Breast epithelium (tissue), 4 donors: ENCODE measurements at places on chromosomes 2 and 18.

- H3K27me3 ChIP-seq, result no peaks in the 10 kb centered on the region
- no peaks in the 10 kb centered on the region for H3K36me3 ChIP-seq
- H3K27ac ChIP-seq, result peak overlapping the region; percentile 84
Measured at GRCh38 chr18:47175283-47175897, 774 bp downstream of the IER3IP1 start.

GRCh38 chr2:27241761-27242613, 20.9 kb downstream of the SLC30A3 start:
- no peak overlapping the region for H3K27ac ChIP-seq
- H3K4me1 ChIP-seq, result no peaks in the 10 kb centered on the region
- H3K4me3 ChIP-seq, result no peak overlapping the region
- peaks cover 20% of the 10 kb centered on the region for H3K36me3 ChIP-seq
- H3K27me3 ChIP-seq, result no peaks in the 10 kb centered on the region

- H3K36me3 ChIP-seq, result no peaks in the 10 kb centered on the region
- H3K4me3 ChIP-seq, result no peak overlapping the region
- no peaks in the 10 kb centered on the region for H3K4me1 ChIP-seq
- DNase-seq, result no peak
- H3K27ac ChIP-seq, result no peak overlapping the region
- H3K27me3 ChIP-seq, result no peaks in the 10 kb centered on the region
Measured at GRCh38 chr18:55506074-55506473, 81.9 kb downstream of the TCF4 start.

GRCh38 chr18:12005538-12006487, 24.5 kb downstream of the IMPA2 start:
- H3K4me3 ChIP-seq, result no peak overlapping the region
- H3K27ac ChIP-seq, result no peak overlapping the region

GRCh38 chr2:26530240-26530540, 52.3 kb upstream of the OTOF start:
- H3K27me3 ChIP-seq, result peaks cover 3% of the 10 kb centered on the region
- no peak for DNase-seq
- no peaks in the 10 kb centered on the region for H3K4me1 ChIP-seq
- no peak overlapping the region for H3K4me3 ChIP-seq
- H3K36me3 ChIP-seq, result no peaks in the 10 kb centered on the region

DNA sequence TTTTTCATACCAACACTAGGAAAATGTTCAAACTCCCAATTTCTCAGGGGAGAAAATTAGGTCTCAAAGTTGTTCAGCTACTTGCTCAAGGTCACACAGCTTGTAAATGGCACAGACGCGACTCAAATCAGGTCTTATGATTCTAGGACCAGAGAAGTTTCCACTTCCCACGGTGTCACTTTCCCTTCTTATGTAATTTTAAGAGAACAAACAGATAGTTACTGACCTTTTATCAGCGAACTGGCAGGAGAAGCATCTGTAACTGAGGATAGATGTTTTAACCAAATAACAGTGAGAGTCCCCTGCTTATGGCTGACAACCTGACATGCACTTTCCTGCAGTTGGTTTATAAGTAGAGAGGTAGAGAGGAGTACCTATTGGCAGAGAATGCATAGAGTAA, 2.1 kb upstream of the KCNJ3 start:
- no peak overlapping the region for H3K4me3 ChIP-seq
- no peak overlapping the region for H3K27ac ChIP-seq
- DNase-seq, result no peak
- H3K27me3 ChIP-seq, result peaks cover 27% of the 10 kb centered on the region

DNA sequence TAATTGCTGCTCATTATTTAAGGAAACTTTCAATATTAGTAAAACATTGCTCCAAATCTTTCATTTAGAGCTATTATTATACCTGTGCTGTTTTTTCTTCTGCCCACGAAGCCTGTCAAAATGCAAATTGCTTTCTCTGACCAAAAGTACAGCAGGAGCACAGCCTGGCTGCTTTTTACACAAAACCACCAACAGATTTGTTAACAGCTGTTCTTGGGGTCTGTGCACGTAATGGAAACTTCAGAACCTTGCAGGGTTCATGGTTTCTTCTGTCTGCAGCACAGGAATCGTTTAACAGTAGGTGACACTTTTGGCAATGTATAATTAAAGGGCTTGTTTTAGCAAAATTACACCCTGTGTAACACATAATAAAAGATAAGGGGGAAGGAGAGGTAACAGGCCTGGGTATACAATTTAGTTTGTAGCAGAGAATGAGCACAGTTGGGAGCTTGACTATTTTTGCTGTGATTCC, 447.3 kb downstream of the KCNJ3 start:
- no peak overlapping the region for H3K4me3 ChIP-seq
- DNase-seq, result no peak
- H3K27me3 ChIP-seq, result no peaks in the 10 kb centered on the region
- no peaks in the 10 kb centered on the region for H3K4me1 ChIP-seq

- no peaks in the 10 kb centered on the region for H3K4me1 ChIP-seq
- H3K27me3 ChIP-seq, result no peaks in the 10 kb centered on the region
- no peaks in the 10 kb centered on the region for H3K36me3 ChIP-seq
- H3K4me3 ChIP-seq, result no peak overlapping the region
- no peak overlapping the region for H3K27ac ChIP-seq
Measured at GRCh38 chr2:204313256-204313655, 232.0 kb upstream of the PARD3B start.

DNA sequence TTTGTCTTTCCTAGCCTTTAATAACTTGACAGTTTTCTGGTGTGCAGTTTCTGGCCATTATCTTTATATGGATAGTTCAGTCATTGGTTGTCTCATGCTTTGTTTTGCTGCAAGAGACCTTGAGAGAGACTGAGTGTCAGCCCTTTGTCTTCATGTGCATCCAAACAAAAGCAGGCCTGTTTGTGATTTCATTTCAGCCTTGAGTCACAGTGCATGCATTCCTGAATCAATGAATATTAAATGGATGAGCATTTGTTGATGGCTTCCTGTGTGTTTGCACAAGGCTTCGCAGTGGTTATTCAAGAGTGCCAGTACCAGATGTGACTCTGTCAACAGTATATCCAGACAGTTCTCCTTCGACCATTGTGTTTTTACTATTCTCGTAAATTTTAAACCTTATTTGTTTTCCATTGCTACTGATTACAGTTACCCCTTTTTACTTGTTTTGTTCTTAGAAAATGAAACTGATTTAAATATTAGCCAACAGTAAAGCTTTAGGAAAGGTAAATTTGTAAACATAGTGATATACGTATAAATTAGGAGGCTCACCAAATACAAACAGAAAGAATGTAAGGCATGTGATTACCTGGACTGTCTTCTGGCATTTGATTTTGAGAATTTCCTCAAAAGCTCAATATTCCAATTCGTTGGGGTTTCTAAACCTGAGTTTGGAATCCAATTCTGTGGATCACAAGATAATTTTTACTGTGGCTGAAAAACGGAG, 319.8 kb downstream of the CTNNA2 start:
- H3K4me3 ChIP-seq, result no peak overlapping the region
- H3K4me1 ChIP-seq, result no peaks in the 10 kb centered on the region
- no peaks in the 10 kb centered on the region for H3K27me3 ChIP-seq
- no peak for DNase-seq

GRCh38 chr18:4549164-4549872, 94.2 kb upstream of the DLGAP1 start:
- no peaks in the 10 kb centered on the region for H3K4me1 ChIP-seq
- H3K36me3 ChIP-seq, result no peaks in the 10 kb centered on the region
- H3K4me3 ChIP-seq, result no peak overlapping the region
- H3K27me3 ChIP-seq, result no peaks in the 10 kb centered on the region
- no peak overlapping the region for H3K27ac ChIP-seq

DNA sequence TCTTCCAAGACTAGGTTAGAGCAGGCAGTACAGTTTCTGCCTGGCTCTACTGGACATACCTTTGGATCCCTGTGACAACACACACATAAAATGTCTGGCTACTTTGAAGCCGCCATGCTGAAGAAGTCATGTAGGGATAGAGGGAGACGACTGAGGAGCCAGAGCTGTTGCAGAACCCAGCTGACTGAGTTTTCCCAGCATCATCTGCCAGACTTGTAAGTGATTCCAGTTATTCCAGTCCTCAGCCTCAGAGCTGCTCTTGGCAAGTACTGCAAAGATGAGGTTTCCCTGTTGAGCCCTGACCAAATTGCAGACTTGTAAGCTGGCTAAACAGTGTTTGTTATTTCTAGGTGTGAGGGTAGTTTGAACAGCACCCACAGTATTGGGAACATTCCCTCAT, 31.5 kb upstream of the TSPYL6 start:
- no peaks in the 10 kb centered on the region for H3K27me3 ChIP-seq
- no peaks in the 10 kb centered on the region for H3K4me1 ChIP-seq
- no peak for DNase-seq
- no peak overlapping the region for H3K4me3 ChIP-seq
- H3K27ac ChIP-seq, result no peak overlapping the region

- H3K4me1 ChIP-seq, result no peaks in the 10 kb centered on the region
- no peak for DNase-seq
- no peaks in the 10 kb centered on the region for H3K27me3 ChIP-seq
- no peak overlapping the region for H3K4me3 ChIP-seq
- no peaks in the 10 kb centered on the region for H3K36me3 ChIP-seq
Measured at GRCh38 chr2:42012137-42012536, 35.7 kb upstream of the PKDCC start.

DNA sequence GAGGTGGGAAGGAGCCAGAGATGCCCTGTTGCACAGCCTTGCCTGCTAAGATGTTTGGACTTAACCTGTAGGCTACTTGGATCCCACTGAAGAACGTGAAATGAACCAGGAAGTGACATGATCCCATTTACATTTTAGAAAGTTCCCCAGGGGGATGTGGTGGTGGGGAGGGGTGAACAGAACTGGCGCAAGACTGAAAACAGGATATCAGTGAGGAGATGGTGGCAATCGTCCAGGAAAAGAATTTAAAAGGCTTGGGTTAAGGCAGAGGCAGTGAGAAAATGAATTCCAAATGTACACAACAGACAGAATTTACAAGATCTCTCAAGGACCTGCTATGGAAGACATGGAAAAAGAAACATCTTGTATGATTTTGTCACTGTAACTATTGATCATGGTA, 42.3 kb downstream of the SULT1C2 start:
- H3K36me3 ChIP-seq, result no peaks in the 10 kb centered on the region
- H3K27ac ChIP-seq, result no peak overlapping the region
- DNase-seq, result no peak
- H3K4me1 ChIP-seq, result no peaks in the 10 kb centered on the region

- no peaks in the 10 kb centered on the region for H3K27me3 ChIP-seq
- DNase-seq, result no peak
- H3K4me3 ChIP-seq, result no peak overlapping the region
- H3K27ac ChIP-seq, result no peak overlapping the region
- H3K36me3 ChIP-seq, result no peaks in the 10 kb centered on the region
Measured at GRCh38 chr2:62724886-62725711, 19.6 kb downstream of the EHBP1 start.

- H3K4me1 ChIP-seq, result no peaks in the 10 kb centered on the region
- no peaks in the 10 kb centered on the region for H3K27me3 ChIP-seq
- no peak overlapping the region for H3K27ac ChIP-seq
- no peak overlapping the region for H3K4me3 ChIP-seq
- H3K36me3 ChIP-seq, result no peaks in the 10 kb centered on the region
- DNase-seq, result no peak
Measured at GRCh38 chr2:136005462-136006196, 20.2 kb upstream of the DARS1 start.

DNA sequence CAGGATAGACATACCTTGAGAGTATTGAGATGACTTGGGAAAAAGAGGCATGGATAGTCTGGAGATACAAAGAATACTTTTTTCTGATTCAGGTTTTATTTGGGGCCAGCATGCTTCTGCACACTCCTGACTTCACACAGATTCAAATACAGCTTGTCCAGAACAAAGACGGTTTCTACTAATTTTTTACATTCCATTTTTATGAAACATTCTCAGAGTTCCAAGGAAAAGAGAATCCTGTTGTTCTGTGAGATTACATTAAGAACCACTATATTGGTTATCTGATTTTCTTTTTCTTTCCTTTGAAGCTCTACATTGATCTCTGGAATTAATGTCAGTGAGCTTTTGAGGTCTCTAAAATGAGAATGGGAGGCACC, 41.0 kb downstream of the PTPRM start:
- DNase-seq, result no peak
- H3K27me3 ChIP-seq, result no peaks in the 10 kb centered on the region

GRCh38 chr18:366466-367061, 98.7 kb upstream of the THOC1 start:
- H3K27me3 ChIP-seq, result no peaks in the 10 kb centered on the region
- H3K4me3 ChIP-seq, result no peak overlapping the region
- H3K4me1 ChIP-seq, result no peaks in the 10 kb centered on the region
- no peak for DNase-seq
- H3K27ac ChIP-seq, result no peak overlapping the region

- no peaks in the 10 kb centered on the region for H3K36me3 ChIP-seq
- no peaks in the 10 kb centered on the region for H3K4me1 ChIP-seq
- DNase-seq, result no peak
- no peak overlapping the region for H3K4me3 ChIP-seq
Measured at GRCh38 chr2:65728477-65729180, 296.2 kb upstream of the SPRED2 start.

- H3K27ac ChIP-seq, result peak overlapping the region; percentile 58
- no peaks in the 10 kb centered on the region for H3K4me1 ChIP-seq
- no peak overlapping the region for H3K4me3 ChIP-seq
- no peaks in the 10 kb centered on the region for H3K27me3 ChIP-seq
Measured at GRCh38 chr2:226780431-226780830, 19.2 kb downstream of the IRS1 start.

DNA sequence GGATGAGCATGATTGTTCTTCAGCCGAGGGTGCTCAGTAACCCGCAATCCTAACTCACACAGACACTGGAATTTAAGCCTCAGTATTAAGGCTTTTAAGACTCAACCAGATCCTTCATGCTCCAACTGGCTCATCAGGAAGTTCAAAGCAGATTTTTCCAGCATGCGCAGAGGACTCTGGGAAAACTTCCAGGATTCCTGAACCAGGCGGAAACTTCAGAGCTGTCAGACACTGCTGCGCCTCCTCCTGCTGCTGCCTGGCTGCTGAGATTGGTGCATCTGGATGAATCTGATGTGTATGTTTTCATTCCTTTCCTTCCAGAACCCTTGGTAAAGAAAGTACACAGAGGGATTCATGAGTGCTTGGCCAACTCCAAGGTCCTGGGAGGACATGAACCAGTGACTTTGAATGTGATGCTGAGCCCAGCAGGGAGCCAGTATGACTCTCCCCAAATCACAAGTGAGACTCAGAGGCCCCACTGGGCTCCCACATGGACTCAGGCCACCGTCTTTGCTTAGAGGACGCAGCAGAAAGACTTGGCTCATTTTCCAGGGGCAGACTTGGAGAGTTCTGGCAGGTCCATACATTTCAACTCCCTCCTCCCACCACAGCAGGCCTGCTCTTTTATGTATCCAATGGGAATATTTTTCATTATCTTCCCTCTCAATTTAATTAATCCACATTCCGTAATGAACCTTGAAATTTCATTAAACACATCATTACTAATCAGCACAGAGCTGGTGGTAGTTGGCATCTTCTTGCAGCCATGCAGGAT, 143.5 kb upstream of the HDAC4 start:
- H3K36me3 ChIP-seq, result no peaks in the 10 kb centered on the region
- peak; percentile 43 for DNase-seq
- H3K4me3 ChIP-seq, result no peak overlapping the region
- no peak overlapping the region for H3K27ac ChIP-seq
